Osteocyte (in vitro differentiated cells): ENCODE measurements at places on chromosomes 12 and 14.
A peak's percentile ranks its signal among the peaks of the same experiment; 100 is the strongest.

DNA sequence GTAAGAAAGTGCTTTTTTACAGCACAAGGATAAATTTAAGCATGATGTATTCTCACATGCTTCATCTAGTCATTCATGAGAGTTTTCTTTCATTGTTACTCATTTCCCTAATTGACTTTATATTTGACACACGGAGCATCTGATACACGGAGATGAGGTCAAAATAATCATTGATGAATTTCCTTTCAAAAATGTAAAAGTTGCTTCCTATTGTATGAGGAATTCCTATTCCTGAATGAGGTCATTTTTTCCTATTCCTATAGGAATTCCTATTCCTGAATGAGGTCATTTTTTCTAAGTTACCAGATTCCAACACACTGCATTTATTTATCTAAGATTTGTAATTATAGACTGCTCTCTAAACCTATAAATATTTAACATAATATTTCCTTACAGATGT lies 316.7 kb upstream of the KITLG start:
- no peak for DNase-seq

GRCh38 chr14:75143761-75144527 lies 17.1 kb upstream of the NEK9 start:
- DNase-seq, result no peak

- no peak for DNase-seq
Observed at GRCh38 chr12:130622803-130623202, 93.3 kb downstream of the RIMBP2 start.

- no peak for DNase-seq
Observed at GRCh38 chr14:32656601-32657000, 282.1 kb upstream of the NPAS3 start.

GRCh38 chr12:67626156-67626555 lies 22.4 kb upstream of the DYRK2 start:
- DNase-seq, result no peak

- DNase-seq, result no peak
Observed at GRCh38 chr12:8844665-8845064, 22.2 kb downstream of the A2ML1 start.

GRCh38 chr14:97280526-97280925 lies 483.3 kb downstream of the VRK1 start:
- no peak for DNase-seq

GRCh38 chr12:52846356-52846970 lies 2.3 kb downstream of the KRT78 start:
- DNase-seq, result no peak

DNA sequence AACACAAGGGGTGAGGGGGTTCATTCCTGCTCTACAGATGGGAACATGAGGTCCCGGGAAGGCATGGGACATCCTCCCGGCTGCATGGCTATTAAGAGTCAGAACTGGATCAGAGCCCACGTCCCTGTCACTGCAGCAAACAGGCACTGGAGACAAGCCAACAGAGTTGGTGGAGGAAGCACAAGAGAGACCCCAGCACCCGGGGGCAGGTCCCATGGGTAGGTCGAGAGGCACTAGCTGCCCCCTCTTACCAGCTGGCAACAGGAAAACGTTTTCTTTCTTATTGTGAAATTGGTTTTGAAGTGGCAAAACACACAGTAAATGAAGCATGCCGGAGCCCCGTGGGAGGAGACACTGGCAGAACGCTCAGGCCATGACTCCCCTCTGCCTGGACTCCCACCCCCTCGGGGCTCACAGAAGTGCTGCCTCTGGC lies 43.6 kb downstream of the SYNE3 start:
- DNase-seq, result no peak

DNA sequence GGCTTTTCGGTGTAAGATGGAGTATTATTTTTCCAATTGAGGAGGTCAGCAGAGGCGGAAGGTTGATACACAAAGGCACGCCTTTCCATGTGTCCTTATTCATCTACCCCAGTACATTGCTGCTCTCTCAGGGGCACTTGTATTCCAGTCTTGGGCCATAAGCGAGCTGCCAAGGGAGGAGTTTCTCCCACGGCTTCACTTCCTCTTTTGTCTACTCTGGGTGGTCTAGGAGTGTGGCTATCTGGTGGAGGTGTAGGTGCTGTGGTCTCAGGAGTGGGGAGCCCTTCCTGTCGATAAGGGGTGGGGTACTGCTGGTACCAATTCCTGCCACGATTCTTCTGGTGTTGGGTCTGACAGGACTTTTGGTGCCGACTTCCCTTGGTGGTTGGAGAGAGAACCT lies 73.4 kb downstream of the GAS2L3 start:
- DNase-seq, result no peak

DNA sequence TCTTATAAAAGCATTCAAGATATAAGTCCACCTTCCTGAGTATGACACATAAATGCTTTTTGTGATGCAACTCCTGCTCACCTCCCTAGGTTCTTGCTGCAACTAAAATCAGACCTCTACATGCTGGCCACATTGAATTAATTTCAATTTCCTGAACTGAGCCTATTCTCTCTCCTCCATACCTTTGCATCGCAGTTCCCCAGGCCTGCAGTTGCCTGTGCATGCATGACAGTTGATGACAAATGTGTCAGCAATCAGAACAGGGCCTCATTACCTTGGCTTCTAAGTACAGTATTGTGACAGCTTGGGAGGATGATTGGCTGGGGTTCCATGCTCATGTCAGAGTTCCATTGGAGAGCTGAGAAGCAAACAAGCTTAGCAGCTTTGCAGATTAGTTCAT lies 3.9 kb upstream of the TM7SF3 start:
- DNase-seq, result no peak

GRCh38 chr12:76183459-76184186 lies 99.1 kb upstream of the NAP1L1 start:
- DNase-seq, result no peak

GRCh38 chr14:74980398-74980730 lies 22.4 kb upstream of the EIF2B2 start:
- no peak for DNase-seq

DNA sequence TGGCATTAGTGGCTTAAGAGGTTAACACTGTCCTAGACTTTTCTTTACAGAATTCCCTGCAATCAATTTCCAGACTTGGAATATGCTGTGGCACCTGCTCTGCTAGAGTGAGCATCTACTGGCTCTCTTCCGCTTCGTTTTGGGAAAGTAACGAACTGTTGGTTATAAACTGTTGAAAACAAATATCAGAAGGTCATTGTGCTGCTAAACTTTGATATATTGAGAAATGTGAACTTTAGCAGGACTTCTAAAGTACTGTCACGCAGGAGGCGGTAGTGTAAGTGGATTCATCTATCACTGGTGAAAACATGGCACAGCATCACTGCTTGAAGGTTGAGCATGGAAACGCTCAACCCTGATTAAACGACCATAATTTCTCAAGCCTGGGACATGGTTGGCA lies 348.9 kb downstream of the FLRT2 start:
- no peak for DNase-seq

DNA sequence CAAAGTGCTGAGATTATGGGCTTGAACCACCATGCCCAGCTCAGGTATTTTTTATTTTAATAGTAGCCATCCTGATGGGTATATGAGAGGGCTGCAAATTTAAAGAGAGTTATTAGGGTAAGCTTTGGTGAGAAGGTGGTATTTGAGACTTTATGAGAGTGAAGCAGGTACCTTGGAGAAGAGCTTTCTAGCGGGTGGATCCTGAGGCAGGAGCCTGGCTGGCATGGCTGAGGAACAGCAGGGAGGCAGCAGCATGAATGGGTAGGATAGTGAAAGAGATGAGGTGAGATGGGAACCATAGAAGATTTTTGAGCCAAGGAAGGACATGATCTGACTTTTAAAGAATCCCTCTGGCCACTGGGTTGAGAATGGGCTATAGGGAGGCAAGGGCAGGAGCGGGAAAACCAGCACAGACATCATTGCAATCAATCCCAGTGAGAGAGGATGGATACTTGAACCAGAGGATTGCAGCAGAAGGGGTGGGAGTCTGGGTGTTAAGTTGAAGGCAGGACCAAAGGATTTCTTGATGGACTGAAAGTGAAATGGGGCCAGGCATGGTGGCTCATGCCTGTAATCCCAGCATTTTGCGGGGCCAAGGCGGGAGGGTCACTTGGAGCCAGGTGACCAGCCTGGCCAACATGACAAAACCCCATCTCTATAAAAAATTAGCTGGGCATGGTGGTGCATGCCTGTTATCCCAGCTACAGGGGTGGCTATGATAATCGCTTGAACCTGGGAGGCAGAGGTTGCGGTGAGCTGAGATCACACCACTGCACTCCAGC lies 5.7 kb downstream of the SVOP start:
- peak; percentile 62 for DNase-seq

- DNase-seq, result no peak
Observed at GRCh38 chr14:104928391-104929133, 3.9 kb downstream of the PLD4 start.

GRCh38 chr12:106774808-106775524 lies 484 bp downstream of the RIC8B start:
- DNase-seq, result no peak

GRCh38 chr14:61477712-61478462 lies 156.5 kb downstream of the PRKCH start:
- no peak for DNase-seq

DNA sequence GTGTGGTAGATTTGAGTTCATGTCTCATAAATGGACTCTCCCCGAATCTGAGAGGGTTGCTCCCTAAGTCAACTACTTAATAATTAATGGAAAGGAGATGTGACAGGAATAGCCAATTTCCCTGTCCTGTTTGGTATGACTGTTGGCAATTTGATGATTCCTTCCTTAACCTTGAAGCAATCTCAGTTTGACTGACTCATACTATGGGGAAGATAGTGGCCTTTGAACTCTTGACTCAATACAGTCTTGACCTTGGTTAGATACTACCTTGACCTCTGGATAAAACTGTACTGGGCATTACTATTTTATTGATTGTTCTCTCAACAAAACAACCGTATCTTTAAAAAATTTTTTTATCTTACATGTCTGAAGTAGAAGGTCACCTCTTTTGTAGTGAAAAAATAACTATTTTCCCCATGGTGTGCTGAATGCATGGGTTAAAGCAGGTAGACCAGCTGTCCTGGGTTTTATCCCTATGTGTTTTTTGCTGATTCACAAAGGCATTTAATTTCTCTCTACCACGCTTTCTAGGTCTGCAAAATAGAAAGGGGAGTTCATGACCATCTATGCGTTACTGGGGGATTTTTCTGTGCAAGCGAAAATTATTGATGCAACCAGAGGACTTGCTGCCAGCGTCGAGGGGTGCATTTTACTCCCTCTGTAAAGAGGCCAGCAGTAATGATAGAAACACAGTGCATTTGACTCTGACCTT lies 80.1 kb downstream of the ETV6 start:
- no peak for DNase-seq

DNA sequence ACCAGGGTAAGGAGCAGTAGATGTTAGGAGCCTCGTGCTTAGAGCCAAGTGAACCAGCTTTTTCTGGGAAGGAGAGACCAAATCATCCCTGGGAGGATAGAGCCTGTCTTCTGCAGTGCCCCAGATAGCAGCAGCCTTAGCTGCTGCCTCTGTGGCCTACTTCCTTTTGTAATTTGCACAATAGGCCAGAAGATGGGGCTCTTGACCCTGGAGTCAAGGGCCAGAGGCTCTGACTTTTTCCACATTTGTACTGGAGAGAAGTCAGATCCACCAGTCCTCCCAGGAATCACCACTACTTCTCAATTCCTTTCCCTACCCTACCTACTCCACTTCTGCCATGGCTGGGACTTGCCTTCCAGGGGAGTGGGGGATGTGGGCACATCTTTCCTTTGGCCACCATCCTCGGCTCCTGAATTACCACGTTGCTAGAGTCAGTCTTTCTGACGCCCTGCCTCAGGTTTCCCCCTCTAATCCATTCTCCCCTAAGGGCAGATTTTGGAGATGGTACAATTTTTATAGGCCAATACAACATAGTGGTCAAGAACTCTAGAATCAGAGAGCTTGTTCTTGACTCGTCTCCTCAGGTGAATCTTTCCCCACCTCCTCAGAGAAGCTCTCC lies 3.3 kb upstream of the SLC4A8 start:
- no peak for DNase-seq

DNA sequence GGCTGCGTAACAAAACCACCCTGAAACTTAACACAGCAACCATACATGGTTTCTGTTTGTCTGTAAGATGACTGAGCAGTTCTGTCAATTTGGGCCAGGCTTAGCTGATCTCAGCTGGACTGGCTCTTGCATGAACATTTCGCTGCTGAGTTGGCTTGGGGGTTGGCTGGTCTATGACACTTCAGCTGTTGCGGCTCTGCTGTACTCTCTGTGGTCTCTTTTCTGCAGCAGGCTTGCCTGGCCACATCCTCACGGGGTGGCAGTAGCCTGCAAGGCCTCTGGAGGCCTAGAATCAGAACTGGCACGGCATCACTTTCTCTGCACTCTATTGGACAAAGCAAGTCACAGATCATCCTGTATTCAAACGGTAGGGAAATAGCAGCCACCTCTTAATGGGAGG lies 216.2 kb downstream of the BCL11B start:
- DNase-seq, result no peak

GRCh38 chr14:91554535-91555332 lies 44.6 kb upstream of the PPP4R3A start:
- no peak for DNase-seq

DNA sequence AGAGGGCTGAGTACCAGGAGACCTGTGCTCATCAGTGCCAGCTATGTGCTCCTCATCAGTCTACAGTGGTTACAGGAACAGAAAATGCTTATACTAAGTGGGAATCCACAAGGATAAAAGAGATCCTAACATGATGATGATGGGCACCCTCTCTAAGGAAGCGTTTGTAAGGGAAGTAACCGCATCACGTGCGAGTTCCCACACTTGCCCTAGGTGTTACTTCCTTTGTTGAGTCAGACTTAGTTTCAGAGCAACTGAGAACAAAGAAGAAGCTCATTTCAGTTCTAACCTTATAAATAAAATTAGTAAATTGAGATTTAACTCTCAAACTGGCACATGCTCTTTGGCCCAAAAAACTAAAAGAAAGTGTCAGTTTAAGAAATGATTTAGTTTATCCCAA lies 956.4 kb upstream of the TMEM132C start:
- no peak for DNase-seq

DNA sequence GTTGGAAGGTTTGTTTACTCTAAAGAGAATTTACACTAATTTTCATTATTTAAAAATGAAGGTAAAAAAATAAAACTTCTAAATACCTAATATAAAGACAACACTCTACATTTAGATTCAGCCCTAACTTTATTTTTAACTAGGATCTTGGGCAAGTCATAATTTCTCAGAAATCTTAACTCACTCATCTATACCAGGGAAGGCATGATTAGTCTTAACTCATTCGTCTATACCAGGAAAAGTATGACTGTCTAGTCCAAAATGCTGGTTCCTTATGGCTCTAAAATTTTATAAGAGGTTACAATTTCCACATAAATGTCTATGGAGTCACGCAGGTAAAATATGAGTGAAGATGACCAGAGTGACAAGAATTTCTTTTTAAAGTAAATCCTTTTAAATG lies 52.7 kb upstream of the POC1B start:
- DNase-seq, result no peak

GRCh38 chr12:31570880-31571279 lies 20.1 kb downstream of the DENND5B start:
- DNase-seq, result no peak

DNA sequence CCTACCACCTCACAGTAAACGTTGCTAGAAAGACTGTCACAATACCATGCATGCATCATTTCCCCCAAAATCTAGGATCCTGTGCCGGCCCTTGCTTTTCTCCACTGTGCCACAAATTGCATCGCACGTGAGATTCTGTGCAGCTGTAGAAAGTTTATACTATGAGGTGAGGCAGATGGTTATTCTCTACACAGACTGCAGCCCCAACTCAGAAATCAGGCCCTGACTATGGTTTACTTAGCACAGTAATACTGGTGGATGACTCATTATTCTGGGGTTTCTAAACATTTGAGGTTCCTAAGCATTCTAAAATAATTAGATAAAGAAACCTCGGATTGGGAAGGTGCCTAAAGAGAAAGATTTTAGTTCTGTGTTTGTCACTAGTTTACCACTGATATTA lies 163.8 kb upstream of the CCDC198 start:
- DNase-seq, result no peak

- DNase-seq, result no peak
Observed at GRCh38 chr12:10304161-10304574, 3.5 kb upstream of the KLRD1 start.
